ENCODE measurements at places on chromosomes 4 and X.

DNA sequence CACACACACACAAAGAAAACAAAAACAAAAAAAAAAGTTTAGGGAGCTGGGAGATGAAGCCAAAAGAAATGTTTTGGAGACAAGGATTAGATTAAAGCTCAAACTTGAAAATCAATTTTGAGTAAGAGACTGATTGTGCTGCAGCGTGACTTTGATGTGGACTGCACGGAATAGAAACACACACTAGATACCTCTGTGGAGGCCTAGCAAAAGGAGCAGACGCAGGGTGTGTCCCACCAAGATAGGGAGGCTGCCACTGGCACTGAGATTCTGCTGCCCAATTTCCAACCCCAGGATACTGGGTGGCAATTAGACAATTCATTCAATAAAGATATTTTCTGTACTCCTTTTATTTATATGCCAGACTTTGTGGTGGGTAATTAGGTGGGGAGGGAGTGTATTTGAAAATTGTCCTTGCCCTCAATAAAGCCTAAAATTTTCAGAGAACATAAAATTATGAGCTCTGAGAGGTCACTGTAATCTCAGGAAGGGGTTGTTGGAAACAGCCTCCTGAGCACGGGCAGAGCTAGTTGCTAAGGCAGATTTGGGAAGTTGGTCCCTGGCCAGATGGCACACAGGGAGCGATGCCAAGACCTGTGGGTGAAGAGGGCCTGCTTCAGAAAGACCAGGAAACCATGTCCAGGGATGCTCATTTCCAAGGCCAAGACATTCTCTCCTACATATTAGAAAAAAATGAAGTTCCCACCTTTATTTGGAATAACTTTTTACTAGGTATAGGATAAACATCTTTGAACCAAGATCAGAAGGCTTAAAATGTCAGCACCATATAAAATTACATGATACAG, 1.9 kb upstream of the PPP3CA start:
- DNase-seq, result no peak

GRCh38 chr4:37687194-37687562, 1.0 kb upstream of the RELL1 start:
- DNase-seq, result no peak

GRCh38 chrX:36575670-36576069, 432.5 kb upstream of the FAM47C start:
- no peak for DNase-seq

DNA sequence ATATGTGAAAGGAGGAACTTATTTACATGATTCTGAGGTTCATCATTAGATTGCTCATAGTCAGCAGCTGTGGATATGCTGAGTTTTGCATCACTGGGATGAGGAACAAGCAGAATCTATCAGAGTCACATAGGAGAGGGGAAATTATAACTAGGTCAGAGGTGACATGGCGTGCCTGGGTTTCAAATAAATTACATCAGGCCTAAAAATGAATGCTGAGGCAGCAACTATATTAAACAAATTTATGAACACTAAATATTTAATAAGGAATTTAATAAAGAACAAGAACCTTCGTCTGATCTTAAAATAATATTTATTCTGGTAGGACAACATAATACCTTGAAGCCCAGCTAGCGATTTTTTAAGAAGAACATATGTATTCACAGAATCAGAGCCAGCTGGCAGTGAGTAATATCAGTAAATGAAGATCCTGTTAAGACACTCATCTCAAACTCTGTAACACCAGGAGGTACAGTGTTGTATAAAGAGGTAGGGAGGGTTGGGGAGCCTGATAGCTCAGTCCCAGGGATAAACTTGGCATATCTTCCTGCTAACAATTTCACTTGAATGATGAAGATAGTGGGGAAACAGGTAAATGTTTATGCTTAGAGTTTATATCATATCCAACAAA, 60.9 kb upstream of the HS3ST1 start:
- no peak for DNase-seq

GRCh38 chr4:3112609-3113469, 38.4 kb downstream of the HTT start:
- DNase-seq, result peak; percentile 40

DNA sequence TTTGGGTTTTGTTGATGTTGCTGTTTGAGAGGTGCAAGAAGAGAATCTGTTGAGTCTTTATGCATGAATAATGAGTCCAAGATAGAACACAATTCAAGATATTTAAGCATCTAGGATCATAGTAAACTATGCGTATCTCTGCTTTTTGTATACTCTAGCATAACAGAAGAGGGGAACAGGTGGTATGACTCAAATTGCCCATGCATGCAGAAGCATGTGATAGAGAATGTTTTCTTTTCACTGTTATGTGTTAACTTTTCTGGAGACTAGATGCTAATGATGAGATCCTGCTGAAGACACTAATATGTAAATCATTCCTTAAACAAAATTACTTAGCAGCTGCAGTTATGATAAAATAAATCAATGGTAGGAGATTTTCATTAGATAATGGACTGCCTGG, 165.3 kb upstream of the FTHL17 start:
- no peak for DNase-seq

DNA sequence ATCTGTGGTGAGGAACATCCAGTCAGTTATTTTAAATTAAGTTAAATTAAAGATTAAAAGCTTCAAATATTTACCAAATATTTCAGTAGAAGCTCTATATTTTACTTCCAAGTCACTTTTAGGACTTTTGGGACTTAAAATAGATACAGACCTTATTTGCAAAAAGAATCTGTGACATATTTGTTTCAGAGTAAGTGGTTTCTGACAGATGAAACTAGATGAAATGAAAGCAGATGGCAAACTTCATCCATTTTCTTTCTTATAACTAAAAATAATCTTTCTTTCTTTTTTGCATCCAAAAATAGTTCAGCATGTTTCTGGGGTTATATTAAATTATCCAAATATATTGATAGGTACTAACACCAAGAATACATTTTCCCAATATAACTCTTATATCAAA, 6.6 kb upstream of the UTP3 start:
- DNase-seq, result no peak

GRCh38 chrX:71978164-71978563, 67.5 kb downstream of the NHSL2 start:
- no peak for DNase-seq

DNA sequence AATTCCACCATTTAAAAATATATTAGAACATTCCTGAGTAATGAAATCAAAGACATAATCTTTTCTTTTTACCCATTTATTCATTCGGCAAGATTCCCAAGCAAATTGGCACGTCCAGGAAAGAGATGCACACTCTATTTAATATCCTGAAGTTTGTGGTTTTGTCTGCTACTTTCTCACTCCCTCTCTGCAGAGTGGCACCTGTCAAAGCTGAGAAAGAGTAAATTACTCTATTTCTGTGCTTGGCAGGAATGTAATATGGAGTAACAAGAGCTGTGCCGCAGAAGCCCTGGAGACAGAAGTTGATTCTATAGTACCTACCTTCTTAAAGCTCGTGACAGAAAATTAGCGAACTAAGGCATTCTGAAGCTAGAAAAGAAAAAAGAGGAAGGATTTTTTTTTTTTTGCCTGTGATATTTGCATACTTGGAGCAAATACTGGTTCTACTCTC, 5.5 kb downstream of the GSTCD start:
- DNase-seq, result peak; percentile 94

- DNase-seq, result peak; percentile 62
Measured at GRCh38 chr4:70734971-70735370, 13.2 kb downstream of the RUFY3 start.

DNA sequence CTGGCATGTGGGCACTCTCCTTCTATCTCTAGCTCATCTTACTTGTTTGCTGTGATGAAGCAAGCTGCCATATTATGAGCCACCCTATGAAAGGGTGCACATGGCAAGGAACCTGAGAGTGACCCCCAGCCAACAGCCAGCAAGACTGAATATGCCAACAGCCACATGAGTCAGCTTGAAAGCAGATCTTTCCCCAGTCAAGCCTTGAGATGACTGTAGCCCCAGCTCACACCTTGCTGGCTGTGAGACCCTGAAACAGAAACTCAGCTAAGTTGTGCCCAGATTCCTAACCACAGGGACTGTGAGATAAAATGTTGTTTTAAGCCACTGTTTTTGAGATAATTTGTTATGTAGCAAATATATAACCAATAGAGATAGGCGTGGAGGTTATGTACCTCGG, 36.2 kb downstream of the KDM5C start:
- DNase-seq, result no peak

- DNase-seq, result no peak
Measured at GRCh38 chrX:10054396-10054795, 87.2 kb downstream of the CLDN34 start.
